Thoracic aorta (tissue), 2 donors: ENCODE measurements at places on chromosomes 5 and 9. TPM values are rescaled to one million over a fixed set of nuclear protein-coding genes. Genes with fewer than 3 reads are reported as not detected.
A peak's percentile ranks its signal among the peaks of the same experiment; 100 is the strongest.

DNA sequence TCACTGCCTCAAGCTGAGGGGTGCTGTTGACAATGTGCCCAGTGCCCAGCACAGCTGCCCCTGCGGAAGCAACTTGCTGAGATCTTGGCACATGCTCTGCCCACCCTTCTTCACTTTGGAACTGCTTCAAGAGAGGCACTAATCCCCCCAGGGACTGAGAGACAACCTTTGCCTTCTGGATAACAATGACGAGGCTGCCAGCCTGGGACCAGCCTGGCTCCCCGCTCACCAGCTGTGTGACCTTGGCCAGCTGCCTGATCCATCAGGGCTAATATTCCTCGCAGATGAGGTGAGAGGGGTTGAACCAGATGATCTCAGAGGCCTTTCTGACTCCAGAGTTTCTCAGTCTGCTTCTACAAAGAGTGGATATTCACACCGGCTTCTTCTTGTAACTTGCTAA lies 81.0 kb downstream of the SHB start:
- H3K4me1 ChIP-seq: peaks cover 4% of the 10 kb centered on the region
- no peaks in the 10 kb centered on the region for H3K36me3 ChIP-seq
- H3K27me3 ChIP-seq: no peaks in the 10 kb centered on the region
- H3K4me3 ChIP-seq: no peak overlapping the region
- no peak overlapping the region for H3K27ac ChIP-seq
- no peak for DNase-seq

- peak overlapping the region; percentile 90 for H3K27ac ChIP-seq
- no peak for DNase-seq
- H3K27me3 ChIP-seq: no peaks in the 10 kb centered on the region
- H3K4me3 ChIP-seq: peak overlapping the region; percentile 95
- H3K4me1 ChIP-seq: peaks cover 41% of the 10 kb centered on the region
- peaks cover 11% of the 10 kb centered on the region for H3K36me3 ChIP-seq
Observed at GRCh38 chr5:178625679-178626483, 969 bp downstream of the CLK4 start.

LSM11 gene
- 5.3 TPM for total RNA-seq

IL5 gene
- not detected for total RNA-seq

DNA sequence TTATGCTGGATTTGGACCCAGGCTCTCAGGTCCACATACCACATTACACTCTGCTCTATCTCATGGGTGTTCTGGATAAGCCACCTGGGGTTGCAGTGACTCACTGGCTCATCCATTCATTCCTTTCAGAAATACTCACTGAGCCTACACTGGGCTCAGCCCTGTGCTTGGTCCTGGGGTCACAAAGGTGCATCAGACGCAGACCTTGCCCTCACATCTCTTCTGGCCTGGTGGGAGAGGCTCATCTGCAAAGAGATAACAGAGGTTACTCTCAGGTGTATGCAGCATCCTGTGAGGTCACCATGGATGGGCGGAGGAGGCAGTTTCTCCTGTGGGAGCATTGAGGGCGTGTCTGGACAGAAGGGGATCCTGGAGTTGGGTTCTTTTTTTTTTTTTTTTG lies 12.1 kb downstream of the CDHR2 start:
- no peak overlapping the region for H3K27ac ChIP-seq
- no peak overlapping the region for H3K4me3 ChIP-seq
- no peaks in the 10 kb centered on the region for H3K27me3 ChIP-seq
- DNase-seq: no peak

GRCh38 chr5:172840432-172841154 lies 6.5 kb downstream of the ERGIC1 start:
- no peaks in the 10 kb centered on the region for H3K27me3 ChIP-seq
- H3K4me3 ChIP-seq: peak overlapping the region; percentile 41
- peaks cover 64% of the 10 kb centered on the region for H3K4me1 ChIP-seq
- H3K27ac ChIP-seq: peak overlapping the region; percentile 57
- no peak for DNase-seq
- peaks cover 8% of the 10 kb centered on the region for H3K36me3 ChIP-seq

DNA sequence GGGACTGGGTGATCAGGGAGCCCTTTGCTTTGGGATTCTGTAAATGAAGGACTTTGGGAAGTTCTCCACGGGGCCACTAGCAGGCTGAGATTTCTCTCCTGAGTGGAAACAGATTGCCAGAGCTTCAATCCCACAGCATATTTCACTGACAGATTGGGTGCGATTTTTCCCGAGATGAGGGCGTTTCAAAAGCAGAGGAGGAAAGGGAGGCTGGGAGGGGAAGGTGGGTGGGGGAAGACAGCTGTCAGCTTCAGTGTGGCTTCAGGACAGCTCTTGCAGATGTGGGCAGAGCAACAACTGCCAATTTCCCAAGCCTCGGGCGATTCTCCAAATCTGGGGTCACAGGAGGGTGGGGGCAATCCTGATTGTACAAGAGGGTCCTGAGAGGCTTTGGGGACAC lies 258.5 kb upstream of the ADRA1B start:
- H3K27ac ChIP-seq: no peak overlapping the region
- H3K4me3 ChIP-seq: no peak overlapping the region
- H3K36me3 ChIP-seq: no peaks in the 10 kb centered on the region
- DNase-seq: no peak

NDFIP1 gene
- 102 TPM for total RNA-seq

RNF183 gene
- total RNA-seq: not detected

IL13 gene
- 2.8 TPM for total RNA-seq

MLANA gene
- total RNA-seq: not detected

CDKN2B gene
- total RNA-seq: 10.0 TPM

LHX3 gene
- not detected for total RNA-seq

DNA sequence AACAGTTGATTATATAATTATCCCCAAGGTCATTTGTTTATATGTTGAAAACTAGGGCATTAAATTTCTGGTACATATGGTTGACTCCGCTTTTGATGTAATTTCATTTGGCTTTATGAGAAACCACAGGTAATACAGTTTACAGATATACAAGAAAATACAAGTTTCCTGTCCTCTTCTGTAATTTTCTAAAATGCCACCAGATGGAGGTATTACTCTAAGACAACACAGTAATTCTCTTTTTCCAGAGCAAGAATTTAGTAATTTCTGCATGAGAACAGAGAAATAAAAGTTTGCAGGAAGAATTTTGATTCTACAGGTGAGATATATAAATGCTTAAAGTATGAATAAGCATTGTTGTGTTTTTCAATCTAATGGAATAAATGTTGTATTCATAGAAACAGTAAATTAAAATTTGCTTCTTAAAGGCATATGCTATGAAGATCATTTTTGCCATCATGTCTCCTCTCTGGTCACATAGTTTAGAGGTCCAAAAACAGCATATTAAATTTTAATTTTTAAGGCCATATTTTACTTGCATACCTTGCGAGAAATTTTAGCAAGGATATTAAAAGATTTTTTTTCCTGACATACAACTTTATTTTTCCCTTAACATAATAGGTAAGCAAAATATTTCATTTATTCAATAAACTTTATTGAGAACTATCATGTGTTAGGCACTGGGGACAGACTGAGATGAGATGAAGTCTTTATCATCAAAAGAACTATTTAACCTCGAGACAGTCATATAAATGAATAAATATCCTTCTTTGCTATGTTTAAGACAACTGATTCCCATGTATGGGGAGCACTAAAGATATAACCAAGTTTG lies 22.7 kb downstream of the CHD1 start:
- DNase-seq: no peak
- H3K36me3 ChIP-seq: peaks cover 9% of the 10 kb centered on the region
- no peaks in the 10 kb centered on the region for H3K27me3 ChIP-seq
- no peak overlapping the region for H3K4me3 ChIP-seq
